Urinary bladder (tissue), 4 donors: ENCODE measurements at places on chromosomes 4 and X. TPM values are rescaled to one million over a fixed set of nuclear protein-coding genes. Genes with fewer than 3 reads are reported as not detected.

CT45A1 gene
- not detected for total RNA-seq

CSAG3 gene
- total RNA-seq: not detected

DDX60 gene
- total RNA-seq: 42.3 TPM

SPANXB1 gene
- not detected for total RNA-seq

ODAPH gene
- total RNA-seq: not detected

GRPEL1 gene
- total RNA-seq: 15.9 TPM

NHSL2 gene
- total RNA-seq: 14.4 TPM

CXorf51B gene
- not detected for total RNA-seq

PDCL2 gene
- not detected for total RNA-seq

RBPJ gene
- total RNA-seq: 185 TPM

GLRA3 gene
- 0.16 TPM for total RNA-seq

RTL5 gene
- total RNA-seq: 4.8 TPM

TMPRSS11F gene
- total RNA-seq: not detected

NXF2 gene
- not detected for total RNA-seq

SLC9A7 gene
- total RNA-seq: 4.1 TPM

ADH7 gene
- not detected for total RNA-seq

SNCA gene
- 24.4 TPM for total RNA-seq

NSUN7 gene
- total RNA-seq: 9.0 TPM

TRMT10A gene
- total RNA-seq: 11.3 TPM

SPANXC gene
- total RNA-seq: not detected

TXK gene
- total RNA-seq: 7.3 TPM

HPGD gene
- total RNA-seq: 148 TPM

MAP7D2 gene
- 0.21 TPM for total RNA-seq

MAGEA9 gene
- not detected for total RNA-seq

SCRG1 gene
- 2.4 TPM for total RNA-seq

TBC1D9 gene
- 68.0 TPM for total RNA-seq

CRMP1 gene
- total RNA-seq: 15.8 TPM

TMEM144 gene
- 30.3 TPM for total RNA-seq

MAGEB17 gene
- not detected for total RNA-seq

MRPL1 gene
- total RNA-seq: 42.8 TPM

SPATA18 gene
- total RNA-seq: 4.0 TPM

CITED1 gene
- total RNA-seq: 1.6 TPM

CTAG1A gene
- total RNA-seq: not detected

CT45A5 gene
- total RNA-seq: not detected

CT83 gene
- not detected for total RNA-seq

AADAT gene
- total RNA-seq: 12.1 TPM

HSPA4L gene
- 4.5 TPM for total RNA-seq

LARP7 gene
- 67.8 TPM for total RNA-seq

CHIC2 gene
- total RNA-seq: 39.5 TPM

AWAT2 gene
- not detected for total RNA-seq

IRS4 gene
- 0.26 TPM for total RNA-seq

FAM9C gene
- 0.05 TPM for total RNA-seq
